ENCODE measurements at places on chromosomes 12 and 14.

- no peak for DNase-seq
Observed at GRCh38 chr12:51675071-51675803, 84.2 kb downstream of the SCN8A start.

DNA sequence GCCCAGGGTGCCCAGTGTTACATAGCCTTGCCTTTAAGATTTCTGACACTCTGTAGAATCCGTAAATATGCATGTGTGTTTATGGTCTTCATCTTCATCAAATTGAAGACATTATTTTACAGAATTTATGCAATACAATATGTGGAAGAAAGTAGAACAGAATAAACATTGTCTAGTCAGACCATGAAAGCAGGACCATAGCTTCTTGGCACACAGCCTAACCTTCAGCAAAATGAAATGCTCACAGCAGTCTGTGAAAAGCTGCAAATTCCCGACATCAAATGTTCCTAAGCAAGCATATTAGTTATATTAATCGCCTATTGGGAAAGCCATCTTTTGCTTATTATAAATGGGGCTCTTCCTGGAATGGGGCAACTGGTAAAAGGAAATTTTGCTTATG lies 111.3 kb upstream of the GARIN2 start:
- DNase-seq, result no peak

- DNase-seq, result no peak
Observed at GRCh38 chr14:56284641-56285040, 166.4 kb downstream of the PELI2 start.

DNA sequence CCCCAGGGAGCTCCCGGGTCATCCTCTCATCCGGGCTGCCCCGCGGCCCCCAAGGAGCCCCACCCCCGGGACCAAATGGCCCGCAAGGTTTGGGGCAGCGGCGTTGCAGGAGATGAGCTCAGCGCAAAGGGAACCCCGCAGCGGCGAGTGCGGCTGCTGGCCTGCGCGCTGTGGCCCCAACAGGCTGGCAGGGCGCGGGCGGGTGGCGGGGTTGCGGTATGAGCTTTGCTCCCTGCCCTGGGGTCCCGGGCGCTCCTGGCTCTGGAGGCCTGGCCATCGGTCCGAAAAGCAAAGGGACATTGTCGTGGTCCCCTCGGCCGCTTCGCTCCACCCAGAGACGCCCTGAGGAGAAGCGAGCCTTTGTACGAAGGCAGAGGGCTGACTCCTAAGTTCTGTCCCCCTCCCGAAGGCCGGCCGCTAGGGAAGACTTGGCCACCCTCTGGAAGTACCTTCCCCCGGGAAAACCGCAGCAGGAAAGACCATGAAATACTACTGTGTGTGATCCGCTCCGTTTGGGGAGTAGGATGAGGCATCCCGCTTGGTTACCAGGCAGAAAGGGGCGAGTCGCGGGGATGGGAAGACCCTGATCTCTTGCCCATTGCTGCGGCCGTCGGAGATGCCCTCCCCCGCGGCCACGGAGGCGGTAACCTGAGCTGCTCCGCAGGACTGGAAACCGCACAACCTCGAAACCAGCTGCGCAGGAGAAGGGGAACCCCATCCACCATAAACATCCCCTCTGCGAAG lies 620 bp upstream of the NID2 start:
- DNase-seq, result peak; percentile 64

DNA sequence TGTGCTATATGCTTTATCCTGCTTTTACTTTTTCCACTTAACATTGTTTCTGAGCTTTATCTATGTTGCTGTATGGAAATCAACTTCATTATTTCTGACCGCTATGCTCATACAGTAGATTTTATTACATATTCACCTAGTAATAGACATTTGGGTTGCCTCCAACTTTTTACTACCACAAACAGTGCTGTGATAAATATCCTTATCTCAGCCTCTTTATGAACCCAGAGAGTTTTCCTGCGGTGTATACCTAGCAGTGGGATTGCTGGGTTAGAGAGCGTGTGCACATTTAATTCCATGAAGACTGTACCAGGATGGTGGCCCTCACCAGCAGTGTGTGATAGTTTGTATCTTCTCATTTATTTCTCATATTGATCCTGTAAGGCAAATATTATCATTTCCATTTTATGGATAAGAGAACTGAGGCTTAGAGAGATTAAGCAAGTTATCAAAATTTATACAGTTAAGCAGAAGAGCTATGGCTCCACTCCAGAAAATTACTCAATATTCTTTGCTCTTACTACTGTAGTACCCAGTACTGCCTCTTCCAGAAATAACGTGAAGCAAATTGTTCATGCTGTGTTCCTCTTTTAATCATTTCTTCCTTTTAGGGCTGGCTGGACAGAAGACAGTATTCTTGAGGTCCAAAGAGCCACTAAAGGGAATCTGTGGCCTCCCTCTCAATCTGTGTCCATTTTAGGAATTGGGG lies 26.3 kb upstream of the CISTR start:
- DNase-seq, result no peak

DNA sequence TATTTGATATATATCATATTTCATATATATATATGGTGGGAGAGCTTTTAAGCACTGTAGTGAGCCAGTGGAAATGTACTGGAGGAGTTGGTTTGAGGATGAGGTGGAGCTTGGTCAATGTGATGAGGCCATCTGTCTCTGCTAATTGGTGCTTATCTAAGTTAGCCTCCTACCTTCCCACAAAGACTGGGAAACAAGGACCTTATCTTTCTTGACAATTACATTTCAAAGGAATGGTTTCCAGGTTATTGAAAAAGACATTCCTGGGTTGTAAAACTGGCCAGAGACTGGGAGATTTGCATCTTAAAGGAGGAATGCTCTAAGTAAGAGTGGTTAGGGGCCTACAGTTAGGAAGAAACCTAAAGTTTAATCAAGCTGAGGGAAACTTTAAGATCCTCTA lies 212.8 kb upstream of the SYT1 start:
- DNase-seq, result no peak

DNA sequence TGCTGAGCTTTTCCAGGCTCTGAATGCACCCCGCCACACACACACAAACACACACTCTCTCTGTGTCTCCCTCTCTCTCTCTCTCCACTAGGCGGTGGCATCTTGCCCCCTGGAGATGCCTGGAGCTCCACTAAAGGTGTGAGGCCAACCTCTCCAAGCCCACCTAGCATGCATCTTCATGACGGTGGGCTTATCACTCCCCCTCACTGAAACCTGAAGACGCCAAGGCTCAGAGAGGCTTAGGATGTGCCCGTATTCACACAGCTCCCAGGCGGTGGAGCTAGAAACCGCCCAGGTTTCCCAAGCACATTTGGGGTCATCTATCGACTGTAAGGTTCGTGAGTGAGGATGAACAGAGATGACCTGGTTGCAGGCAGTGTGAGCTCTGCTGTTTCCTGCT lies 42.6 kb upstream of the BCL11B start:
- DNase-seq, result no peak

DNA sequence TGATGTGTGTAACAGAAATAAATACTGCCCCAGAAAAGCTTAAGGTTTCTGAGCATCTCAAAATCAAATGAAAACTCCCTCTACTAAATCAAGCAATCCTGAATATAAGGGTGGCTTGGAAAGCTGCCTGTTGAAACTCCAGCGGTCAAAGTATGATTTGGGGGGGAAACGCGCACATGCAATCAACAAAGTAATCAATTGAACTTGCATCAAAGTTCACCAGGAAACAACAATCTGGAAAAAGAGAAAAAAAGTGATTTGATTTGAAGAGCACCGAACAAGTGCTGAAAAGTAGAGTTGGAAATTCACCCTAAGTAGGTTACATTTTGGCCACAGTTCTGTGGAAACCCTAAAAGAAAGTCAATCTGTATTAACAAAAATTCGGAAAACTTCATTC lies 700 bp downstream of the CNIH1 start:
- no peak for DNase-seq

GRCh38 chr12:86551146-86551571 lies 295.0 kb upstream of the MGAT4C start:
- DNase-seq, result no peak

DNA sequence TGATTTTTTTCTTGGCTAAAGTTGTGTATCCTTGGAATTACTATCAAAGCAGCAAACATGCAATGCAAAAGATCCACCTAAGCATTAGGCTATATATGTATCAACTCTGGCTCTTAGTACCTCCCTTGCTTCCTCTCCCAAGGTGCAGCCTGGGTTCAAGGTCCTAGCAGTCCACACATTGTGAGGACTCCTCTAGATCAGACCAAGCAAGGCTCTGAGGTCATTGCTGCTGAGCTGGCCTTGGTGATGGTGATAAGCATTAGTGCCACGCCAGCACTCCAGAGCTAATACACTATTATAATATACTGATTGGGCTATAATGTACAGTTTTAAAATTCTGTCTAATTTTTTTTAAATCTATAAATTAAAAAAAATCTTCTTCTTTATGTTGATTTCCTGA lies 196.9 kb upstream of the BTG1 start:
- no peak for DNase-seq

DNA sequence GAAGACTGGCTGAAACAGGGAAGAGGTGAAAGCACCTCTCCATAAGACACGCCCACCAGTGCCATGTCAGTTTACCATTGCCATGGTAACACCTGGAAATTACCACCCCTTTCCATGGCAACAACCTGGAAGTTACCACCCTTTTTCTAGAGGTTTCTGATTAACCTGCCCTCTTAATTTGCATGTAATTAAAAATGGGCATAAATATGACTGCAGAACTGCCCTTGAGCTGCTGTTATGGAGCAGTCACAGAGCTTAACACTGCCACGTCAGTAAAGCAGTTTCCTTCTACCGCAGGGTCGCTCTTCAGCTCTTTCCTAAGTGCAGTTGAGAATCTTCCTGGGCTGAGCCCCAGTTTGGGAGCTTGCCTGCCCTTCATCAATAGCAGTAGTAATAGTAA lies 55.2 kb downstream of the RASSF3 start:
- no peak for DNase-seq

GRCh38 chr12:67966560-67966959 lies 22.7 kb upstream of the IFNG-AS1 start:
- no peak for DNase-seq

GRCh38 chr14:33762161-33762851 lies 188.6 kb downstream of the EGLN3 start:
- no peak for DNase-seq

- no peak for DNase-seq
Observed at GRCh38 chr14:32226056-32226455, 23.0 kb upstream of the RNU6-8 start.

GRCh38 chr12:12986775-12987331 lies 13.2 kb downstream of the HEBP1 start:
- no peak for DNase-seq

GRCh38 chr12:88371416-88372183 lies 208.7 kb downstream of the KITLG start:
- no peak for DNase-seq

GRCh38 chr12:19166387-19166786 lies 36.9 kb downstream of the PLEKHA5 start:
- DNase-seq, result no peak

GRCh38 chr12:10771132-10771733 lies 31.2 kb downstream of the TAS2R7 start:
- no peak for DNase-seq

DNA sequence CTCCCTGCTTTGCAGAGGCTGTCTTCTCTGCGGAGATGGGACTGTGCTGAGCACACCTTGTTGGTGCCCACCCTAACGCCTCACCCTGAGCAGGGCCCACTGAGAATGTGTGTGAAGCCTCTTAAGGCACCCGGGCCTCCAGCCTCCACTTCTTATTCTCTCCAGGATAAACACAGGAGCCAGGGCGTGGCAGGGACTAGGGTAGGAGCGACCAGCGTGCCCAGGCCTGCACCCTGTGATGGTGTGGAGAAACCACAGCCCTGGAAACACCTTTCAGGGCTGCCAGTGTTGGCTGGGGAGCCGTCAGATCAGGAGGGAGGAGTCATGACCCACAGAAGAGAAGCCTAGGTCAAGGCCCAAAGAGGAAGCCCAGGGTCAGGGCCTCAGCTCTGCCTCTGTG lies 41.3 kb downstream of the VDR start:
- DNase-seq, result no peak

DNA sequence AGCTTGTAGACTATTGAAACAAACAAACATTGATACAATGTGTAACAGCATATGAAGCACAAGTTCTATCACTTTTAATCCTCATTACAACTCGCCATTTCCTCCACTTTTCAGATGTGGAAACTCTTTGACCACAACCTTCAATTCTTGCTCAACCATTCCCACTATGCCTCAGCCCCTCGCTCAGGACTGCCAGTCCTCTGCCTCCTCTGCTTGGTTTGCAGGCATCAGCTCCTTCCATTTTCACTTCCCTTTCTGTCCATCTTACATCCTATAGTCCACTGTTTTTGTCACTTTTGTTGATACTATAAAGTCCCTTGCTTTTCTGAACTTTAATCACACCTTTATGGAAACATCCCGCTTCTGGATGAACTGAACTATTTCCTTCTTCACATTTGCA lies 28.2 kb upstream of the CD27 start:
- DNase-seq, result no peak

- DNase-seq, result no peak
Observed at GRCh38 chr12:62625228-62625627, 158.6 kb downstream of the MON2 start.

DNA sequence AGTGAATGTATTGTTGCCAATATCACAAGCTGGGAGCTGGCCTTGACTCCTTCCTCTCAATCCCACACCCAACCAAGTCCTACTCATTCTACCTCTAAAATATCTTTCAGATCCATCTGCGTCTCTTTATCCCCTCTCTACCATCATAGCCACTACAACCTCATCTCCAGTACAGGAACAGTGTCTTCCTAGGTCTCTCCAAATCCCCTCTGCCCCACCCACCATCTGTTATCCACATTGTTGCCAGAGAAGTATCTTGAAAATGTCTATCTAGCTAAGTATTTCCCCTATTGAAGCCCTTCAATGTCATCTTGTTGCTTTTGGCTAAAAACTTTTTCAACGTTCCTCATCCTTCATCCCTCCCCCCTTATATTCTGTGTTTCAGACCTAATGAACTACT lies 244.7 kb downstream of the C12orf75 start:
- DNase-seq, result no peak

DNA sequence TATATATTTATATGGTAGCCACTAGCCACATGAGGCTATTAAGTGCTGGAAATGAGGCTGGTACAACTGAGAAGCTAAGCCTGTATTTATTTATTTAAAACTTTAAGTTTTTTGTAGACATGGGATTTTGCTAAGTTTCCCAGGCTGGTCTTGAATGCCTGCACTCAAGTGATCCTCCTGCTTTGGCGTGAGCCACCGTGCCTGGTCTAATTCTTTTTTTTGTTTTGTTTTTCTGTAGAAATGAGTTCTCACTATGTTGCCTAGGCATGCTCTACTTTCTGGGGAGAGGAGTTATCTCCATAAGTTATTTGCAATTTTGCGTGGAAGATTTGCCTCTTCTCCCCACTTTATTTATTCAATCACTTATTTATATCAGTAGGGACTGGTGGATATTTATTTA lies 4.8 kb upstream of the SNRNP35 start:
- DNase-seq, result no peak

All from nephron progenitor cell (in vitro differentiated cells).